ENCODE measurements at places on chromosomes 1 and 21.

DNA sequence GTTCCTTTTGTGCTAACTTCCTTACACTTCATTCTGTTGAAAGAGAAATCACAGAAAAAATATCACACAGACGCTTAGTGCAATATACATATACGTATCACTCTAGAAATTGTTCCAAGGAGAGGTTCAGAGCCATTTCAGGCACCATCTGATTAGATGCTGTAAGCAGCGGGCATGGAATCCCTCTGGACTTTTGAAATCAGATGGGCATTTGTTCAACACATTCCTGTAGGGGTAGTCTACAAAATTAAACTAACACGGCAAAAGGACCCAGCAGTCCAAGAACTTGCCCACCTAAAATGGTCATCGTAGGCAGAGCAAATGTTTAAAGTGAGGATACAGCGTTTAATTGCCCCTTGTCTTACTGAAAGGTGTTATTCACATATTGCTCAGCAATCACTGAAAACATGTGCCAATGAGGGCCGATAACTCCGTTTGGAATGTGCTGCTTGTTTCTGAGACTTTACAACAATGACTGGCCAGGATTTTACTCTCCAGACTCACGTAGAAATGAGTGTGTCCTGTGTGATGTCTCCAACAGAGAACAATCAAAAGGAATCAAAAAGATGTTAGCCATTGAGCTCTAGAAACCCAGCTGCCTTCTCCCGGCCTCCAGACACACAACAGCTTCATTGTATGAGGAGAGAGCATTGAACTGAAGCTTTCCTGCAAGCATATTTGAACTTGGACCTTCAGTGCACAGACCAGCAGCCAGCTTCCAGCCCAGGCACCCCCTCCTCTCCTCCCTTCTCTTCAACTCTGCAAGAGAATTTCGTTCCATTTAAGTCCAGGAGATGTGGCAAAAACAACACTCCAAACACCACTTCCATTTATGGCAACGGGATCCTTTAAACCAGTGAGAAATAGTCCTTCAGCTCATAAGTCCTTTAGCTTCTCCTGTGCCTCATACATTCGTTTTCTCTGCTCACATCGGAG lies 32.1 kb upstream of the ADORA3 start:
- no peak for DNase-seq

DNA sequence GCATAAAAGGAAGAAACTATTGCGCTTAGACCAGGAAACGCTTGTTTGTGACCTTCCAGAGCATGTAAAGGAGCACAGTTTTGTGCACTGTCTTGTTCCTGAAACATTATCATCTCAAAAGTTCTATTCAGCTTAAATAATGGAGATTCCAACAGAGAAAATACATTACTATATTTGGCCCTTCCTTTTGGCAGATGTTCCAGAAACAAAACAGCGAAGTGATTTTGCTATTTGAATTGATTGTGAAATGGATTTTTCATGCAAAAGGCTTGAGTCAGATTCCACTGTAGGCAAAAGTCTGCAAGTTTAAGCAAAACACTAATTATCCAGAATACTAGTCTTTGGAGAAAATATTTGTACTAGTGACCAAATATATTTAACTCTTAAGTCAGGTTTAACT lies 80.3 kb upstream of the PTBP2 start:
- DNase-seq: no peak

- no peak for DNase-seq
Observed at GRCh38 chr1:4630561-4630960, 23.8 kb upstream of the AJAP1 start.

DNA sequence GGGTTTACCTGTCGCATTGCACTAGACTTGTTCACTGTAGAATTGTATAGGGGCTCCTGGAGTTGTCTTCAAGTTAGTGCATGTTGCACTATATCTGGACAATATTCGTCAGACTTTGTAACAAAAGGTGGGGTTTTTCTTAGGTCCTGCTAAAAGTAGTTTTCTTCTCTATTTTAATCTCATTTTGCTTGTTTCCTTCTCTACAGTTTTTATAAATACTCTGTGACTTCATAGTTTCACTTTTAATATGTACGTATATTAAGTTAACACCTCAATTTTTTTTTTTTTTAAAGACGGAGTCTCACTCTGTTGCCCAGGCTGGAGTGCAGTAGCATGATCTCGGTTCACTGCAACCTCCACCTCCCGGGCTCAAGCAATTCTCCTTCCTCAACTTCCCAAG lies 26.5 kb upstream of the MRPS6 start:
- DNase-seq: no peak

DNA sequence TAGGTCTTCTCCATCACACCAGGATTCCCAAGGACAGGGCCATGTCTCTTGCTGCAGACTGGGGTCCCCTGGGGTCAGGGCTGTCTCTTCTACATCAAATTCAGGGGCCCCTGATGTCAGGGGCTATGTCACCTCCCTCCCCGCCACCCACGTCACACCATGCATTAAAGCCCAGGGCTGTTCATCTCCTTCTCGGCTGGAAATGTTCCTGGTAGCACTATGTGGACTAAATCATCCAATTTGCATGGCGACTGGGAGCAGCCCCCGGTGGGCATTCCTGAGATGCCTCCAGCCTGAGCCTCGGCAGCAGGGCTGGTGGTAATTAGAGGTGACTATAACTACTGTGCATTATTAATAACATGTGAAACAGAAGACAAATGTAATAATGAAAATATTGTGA lies 151.7 kb upstream of the HMGB4 start:
- DNase-seq: no peak

DNA sequence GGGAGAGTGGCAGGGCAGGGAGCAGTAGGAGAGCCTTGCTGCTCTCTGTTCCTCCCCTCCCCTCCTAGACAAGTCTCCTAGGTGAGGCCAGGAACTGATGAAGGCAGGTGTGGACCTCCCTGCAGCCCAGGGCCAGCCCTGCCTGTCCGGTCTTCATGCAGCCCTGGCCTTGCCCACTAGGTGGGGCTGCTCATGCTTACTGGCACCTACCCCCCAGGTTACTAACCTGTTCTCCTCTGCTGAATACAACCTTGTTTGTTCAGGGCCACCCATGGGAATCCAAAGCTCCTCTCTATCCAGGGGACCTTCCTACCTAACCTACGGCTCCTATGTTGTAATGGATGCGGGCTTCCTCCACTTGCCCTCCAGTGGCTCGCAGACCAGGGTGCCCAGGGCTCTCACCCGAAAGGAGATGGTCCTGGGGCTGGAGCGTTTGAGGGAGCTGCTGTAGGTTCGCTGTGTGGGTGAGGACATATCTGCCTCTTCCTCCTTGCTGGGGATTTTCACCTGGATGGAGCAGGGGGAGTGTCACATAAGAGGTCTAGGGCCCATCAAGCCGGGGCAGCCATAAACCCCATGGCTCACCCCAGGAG lies 7.9 kb upstream of the TNNT2 start:
- DNase-seq: no peak

DNA sequence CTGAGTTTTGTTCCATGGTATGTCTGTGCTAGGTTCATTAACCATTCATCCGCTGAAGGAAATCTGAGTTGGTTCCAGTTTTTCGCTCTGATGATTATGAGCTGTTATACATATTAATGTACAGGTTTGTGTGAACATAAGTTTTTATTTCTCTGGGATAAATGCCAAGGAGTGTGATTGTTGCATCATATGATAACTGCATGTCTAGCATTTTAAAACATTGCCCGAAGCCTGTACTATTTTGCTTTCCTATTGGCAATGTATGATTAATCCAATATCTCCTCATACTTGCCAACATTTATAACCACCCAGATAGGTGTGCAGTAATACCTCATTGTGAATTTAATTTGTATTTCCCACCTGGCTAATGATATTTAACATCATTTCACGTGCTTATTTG lies 322.7 kb downstream of the ZNF326 start:
- no peak for DNase-seq

GRCh38 chr21:35565204-35565611 lies 495.1 kb downstream of the SETD4 start:
- DNase-seq: no peak

DNA sequence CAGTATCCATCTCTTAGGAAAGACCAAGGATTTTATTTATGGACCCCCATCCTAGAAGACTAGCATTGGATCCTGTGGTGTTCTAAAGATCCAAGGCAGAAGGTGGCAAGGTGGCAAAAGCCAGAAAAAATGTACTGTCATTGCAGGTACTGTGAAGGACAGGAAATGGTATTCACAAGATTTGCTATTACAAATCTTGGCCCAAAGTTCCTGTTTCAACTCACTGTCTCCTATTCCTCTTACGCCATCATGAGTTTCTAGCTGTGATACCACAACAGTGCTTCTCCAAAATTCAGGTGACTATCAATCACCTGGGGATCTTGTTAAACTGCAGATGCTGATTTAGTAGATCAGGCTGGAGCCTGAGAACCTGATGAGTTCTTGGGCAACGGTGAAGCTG lies 21.4 kb downstream of the ACP6 start:
- no peak for DNase-seq

- DNase-seq: no peak
Observed at GRCh38 chr1:47854552-47855144, 142.5 kb downstream of the TRABD2B start.

- DNase-seq: no peak
Observed at GRCh38 chr21:39144191-39144590, 39.1 kb downstream of the PSMG1 start.

GRCh38 chr1:165994107-165994506 lies 166.7 kb downstream of the UCK2 start:
- DNase-seq: no peak

GRCh38 chr1:213840575-213840974 lies 147.2 kb upstream of the PROX1 start:
- no peak for DNase-seq

DNA sequence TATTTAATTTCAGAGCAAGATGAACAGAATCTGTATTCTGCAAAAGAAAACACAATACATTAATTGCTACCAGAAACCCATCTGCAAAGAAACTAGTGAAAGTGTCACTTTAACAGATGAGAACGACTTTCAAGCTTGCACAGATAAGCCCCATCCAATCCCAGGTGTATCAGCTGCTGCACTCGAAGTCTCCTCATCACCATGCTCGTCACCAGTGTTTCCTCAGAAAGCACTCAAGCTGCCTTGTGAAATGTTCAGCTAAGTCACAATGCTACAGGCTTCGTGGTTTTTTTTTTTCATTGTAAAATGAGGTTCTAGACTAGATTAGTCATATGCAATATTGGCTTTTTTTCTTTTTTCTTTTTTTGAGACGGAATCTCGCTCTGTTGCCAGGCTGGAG lies 3.3 kb upstream of the TOMM20 start:
- no peak for DNase-seq
